ENCODE measurements at places on chromosomes 7 and 10. TPM values are rescaled to one million over a fixed set of nuclear protein-coding genes. Genes with fewer than 3 reads are reported as not detected.

The HYAL4 gene
- polyA plus RNA-seq = not detected

The EGFR gene
- polyA plus RNA-seq = 2.2 TPM

The DPCD gene
- 18.3 TPM for polyA plus RNA-seq

The AGMO gene
- 2.6 TPM for polyA plus RNA-seq

The HELLS gene
- polyA plus RNA-seq = 1.3 TPM

The ACTL6B gene
- 0.52 TPM for polyA plus RNA-seq

The CRPPA gene
- polyA plus RNA-seq = 2.3 TPM

The TMEM196 gene
- 0.09 TPM for polyA plus RNA-seq

The TRPV6 gene
- polyA plus RNA-seq = 0.22 TPM

The AGAP3 gene
- polyA plus RNA-seq = 54.9 TPM

The PAOX gene
- polyA plus RNA-seq = 40.8 TPM

The CRCP gene
- 21.3 TPM for polyA plus RNA-seq

The ARPC1A gene
- polyA plus RNA-seq = 216 TPM

The ITPRIP gene
- 0.67 TPM for polyA plus RNA-seq

The MRLN gene
- not detected for polyA plus RNA-seq

The AKR1D1 gene
- polyA plus RNA-seq = not detected

The METTL27 gene
- polyA plus RNA-seq = 14.4 TPM

The FGF8 gene
- polyA plus RNA-seq = not detected

The BEND7 gene
- 4.6 TPM for polyA plus RNA-seq

The RINT1 gene
- polyA plus RNA-seq = 11.6 TPM

The XRCC2 gene
- 1.9 TPM for polyA plus RNA-seq

The ICA1 gene
- polyA plus RNA-seq = 65.5 TPM

The MYH16 gene
- polyA plus RNA-seq = 0.07 TPM

The TMEM140 gene
- polyA plus RNA-seq = 13.2 TPM

The PLCE1 gene
- polyA plus RNA-seq = 22.7 TPM

The KAZALD1 gene
- polyA plus RNA-seq = 76.0 TPM
